ENCODE measurements at places on chromosomes 2 and 18.
A peak's percentile ranks its signal among the peaks of the same experiment; 100 is the strongest.

DNA sequence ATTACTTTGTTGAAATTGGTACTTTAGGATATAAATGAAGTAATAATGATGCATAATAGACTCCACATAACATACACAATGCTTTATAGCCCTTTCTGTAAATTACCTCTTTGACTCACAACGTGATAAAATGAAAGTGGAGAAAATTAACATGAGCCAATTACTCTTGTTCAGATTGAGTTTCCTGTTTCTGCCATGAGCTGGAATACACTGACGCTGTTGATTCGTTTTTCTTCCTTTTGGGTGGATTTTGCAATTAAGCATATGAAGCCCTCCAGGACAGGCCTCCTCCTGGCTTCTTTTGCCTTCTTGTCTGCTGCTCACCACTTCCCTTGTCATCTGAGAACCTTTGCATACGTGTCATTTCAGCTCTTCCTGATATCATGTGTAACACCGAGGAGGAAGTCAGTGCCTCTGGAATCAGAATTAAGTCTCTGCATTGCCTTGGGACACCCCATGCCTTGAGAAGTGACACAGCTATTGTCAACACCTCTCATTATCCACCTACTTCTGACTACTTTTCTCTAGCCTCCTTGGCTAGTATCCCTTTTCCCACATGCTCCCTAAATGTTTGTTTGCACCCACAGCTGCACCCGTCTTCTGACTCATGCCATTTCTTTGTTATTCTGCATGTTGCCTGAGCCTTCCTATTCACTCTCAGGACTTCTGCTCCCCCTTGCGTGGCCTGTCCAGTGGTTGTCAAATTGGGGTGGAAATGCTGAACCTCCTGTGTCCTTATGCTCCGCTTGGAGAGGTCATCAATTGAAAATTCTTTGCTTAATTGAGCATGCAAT is 134.1 kb downstream of the FMNL2 start:
- peak; percentile 78 for DNase-seq

DNA sequence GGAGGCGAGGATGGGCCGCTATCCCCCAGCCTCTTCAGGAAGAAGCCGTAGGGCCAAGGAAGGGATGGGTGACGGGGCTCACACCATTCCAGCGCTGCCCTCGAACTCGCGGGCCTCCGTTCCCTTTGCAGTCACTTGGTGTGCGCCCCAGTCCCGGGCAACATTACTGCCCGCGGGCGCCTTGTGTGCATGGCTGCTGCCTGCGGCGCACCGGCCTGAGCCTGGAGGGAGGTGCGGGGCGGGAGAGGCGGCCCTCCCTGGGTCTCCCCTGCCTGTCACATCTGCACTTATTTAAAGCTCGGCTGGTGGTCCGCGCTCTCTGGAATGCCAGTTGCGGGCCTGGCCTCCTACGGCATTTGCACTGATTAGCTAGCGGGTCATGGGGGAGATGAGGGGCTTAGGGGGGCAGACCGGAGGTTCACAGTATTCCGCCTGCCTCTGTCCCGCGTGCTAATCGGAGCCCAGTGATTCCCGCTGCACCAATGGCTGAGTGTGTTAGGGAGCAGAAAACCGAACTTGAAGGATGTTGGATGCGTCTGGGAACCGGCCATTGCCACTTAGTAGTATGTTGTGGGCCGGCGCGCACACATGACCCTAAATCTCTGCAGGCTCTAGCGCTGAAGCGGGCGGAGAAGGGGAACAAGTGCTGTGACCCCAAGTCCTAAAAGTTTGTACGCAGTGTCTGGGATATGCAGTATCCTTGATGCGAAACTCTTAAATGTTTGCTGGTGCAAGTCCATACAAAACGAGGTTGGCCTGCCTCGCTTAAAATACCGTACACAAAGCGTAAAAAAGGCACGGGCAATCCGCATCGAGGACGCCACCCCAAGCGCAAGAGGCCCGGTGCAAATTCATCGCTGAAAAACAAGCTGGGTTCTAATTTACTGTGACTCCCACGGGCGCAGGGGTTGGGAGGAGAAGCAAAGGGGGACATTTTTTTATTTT is 161.2 kb upstream of the SIX2 start:
- DNase-seq: no peak

- DNase-seq: no peak
Observed at GRCh38 chr2:101951296-101951695, 40.5 kb upstream of the IL1R2 start.

DNA sequence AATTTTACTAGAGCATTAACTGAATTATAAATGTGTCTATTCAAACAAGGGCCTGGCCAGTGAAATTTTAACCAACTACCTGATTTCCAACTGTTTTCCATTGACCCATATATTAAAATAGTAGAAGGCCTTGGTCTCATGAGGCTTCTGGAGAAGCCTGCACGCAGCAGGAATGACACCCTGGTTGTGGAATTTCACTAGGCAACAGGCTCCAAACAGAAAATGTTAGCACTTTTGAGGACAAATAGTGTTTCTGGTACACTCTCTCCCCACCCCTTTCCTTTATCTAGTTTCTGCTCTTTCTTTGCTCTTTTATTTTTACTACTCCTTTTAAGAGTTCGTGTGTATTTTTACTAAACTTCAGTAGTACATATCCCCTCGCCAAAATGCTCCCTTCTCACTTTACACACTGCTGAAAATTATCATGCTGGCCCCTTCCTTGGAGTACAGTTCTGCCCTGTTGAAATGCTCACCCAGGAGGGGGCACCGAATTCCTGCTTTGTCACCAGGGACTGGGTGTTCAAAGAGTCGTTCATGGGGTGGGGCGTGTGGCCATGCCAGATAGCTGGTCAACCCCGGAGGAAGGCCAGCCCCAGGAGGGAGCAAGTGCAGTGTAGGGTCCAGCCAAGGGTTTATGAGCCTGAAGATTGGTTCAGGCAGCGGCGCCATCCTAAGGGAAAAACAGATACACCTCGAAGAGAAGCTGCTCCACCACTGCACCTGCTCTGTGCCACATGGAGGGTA is 22.1 kb upstream of the COL6A3 start:
- DNase-seq: no peak

- DNase-seq: peak; percentile 37
Observed at GRCh38 chr2:212538305-212539071, at the start of gene ERBB4. TSS of gene ERBB4 (minus strand) at chr2:212538802. CDS start at chr2:212538530, 272 bp downstream.

DNA sequence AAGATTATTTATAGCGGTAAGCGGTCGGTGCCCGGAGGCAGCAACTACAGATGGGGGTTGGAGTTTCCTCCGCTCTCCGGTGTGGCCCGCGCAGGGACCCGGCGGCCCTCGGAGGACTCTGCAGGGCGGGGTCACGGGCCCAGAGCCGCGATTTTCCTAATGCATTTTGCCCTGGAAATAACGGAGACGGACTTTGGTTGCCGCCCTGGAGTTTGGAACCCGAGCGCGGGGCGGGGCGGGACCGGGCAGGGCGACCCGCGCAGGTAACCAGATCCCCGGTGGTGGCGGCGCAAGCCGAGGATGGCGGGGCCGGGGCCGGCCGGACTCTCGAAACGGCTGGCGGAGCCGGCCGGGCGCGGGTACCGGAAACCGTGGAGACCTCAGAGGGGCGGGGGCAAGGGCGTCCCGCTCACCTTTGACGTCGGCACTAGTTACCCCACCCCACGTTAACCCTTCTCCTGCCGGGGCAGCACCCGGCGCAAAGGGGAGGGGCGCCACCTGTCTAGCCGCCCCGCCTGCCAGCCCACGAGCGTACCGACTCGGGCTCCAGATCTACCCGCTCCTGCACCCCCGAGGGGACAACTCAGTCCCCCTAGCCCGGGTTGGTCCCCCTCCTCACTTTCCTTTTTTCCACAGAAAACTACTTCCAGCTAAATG is 2.9 kb downstream of the CYP26B1 start:
- peak; percentile 17 for DNase-seq

- no peak for DNase-seq
Observed at GRCh38 chr2:70073493-70073892, 13.8 kb upstream of the PCBP1 start.

DNA sequence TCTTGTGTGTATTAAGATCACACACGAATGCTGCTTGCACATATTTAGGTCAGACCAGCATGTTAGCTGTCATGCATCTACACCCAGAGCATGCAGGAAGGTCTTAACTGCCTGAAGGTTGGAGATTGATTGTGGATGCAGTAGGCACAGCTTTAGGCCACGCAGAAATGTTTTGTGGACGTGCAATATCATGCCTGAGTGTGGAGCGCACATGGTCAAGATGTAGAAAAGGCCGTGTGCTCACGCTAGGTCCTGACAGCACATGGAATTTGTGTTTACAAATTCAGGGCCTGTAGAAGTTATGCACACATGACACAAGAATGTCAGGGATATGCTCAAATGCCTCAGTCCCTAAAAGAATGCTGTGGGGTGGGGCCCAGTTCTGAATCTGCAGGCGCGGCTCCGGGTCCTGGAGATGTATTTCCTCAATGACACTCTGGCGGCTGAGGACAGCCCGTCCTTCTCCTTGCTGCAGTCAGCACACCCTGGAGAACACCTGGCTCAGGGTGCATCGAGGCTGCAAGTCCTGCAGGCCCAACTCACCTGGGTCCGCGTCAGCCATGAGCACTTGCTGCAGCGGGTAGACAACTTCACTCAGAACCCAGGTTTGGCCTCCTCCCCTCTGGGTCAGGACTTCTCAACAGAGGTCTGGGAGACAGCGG is 27.9 kb downstream of the MARCO start:
- no peak for DNase-seq

DNA sequence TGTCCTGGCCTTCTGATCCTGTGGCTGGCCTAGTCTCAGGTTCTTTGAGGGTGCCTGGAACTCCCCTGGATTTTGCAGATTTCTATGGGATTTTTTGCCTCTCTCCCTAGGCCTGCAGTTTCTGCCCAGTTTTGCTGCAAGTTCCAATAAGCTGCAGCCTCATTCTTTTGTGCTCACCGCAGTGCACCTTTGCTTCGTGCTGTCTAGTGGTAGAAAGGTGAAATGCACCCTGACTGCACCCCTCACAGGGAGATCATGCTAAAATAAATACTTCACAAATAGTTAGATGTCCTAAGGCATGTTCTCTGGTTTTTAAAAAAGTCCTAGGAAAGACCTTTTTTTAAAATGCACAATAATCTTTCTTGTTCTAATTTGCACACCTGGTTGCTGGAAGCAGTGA is 72.5 kb downstream of the GNAL start:
- DNase-seq: no peak

GRCh38 chr2:215401896-215402379 is 33.9 kb downstream of the FN1 start:
- DNase-seq: no peak

DNA sequence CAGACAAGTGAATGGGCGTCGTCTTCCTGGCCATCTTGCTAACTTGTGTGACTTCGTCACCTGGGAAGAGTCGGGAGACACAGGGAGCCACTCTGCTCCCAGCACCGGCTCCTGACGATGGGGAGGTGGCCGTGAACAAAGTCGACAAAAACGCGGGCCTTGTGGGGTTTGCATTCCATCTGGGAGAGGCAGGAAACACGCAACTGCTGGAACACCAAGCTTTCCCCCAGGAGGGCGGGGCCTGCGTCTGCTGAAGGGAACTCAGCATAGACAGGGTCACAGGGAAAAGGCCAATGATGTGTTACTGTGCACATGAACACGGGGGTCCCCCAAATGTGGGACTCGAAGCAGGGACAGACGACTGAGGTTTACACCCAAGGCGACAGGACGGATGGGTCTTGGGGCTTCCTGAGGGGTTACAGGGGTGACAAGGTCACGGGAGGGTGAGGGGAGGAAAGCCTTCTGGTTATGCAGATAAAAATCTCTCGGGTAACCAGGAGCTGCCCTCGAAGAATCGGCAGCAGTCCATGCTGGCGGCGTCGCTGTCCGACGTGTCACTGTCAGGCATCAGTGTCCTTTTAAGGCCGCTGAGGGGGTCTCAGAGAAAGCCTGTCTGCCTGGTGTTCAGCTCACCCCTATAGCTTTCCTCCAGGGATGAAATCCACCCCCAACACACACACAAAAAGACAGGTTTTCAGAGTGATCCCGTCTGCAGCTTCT is 28.2 kb upstream of the PRLH start:
- no peak for DNase-seq

GRCh38 chr2:29603341-29603740 is 318.0 kb downstream of the ALK start:
- DNase-seq: no peak

- no peak for DNase-seq
Observed at GRCh38 chr2:150168595-150169236, 318.8 kb downstream of the RND3 start.

DNA sequence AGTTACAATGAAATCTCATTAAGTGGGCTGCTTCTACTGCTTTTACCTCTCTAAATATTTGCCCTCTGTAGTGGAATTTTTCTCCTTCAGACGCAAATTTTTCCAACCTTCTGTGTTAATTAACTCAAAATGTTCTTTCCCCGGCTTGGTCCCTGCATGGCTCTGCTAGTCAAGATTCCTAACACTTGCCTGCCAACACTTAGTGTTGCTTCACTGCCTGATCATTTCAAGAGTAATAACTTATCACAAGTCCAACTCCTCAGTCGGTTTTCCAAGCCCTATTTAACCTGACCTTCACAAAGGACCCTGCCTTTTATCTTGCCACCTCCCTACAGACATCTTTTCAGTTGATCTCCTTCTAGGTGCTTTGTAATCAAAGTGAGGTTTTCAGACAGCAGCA is 142.7 kb downstream of the HRH4 start:
- no peak for DNase-seq

GRCh38 chr2:165870346-165870745 is 76.3 kb upstream of the GALNT3 start:
- no peak for DNase-seq

DNA sequence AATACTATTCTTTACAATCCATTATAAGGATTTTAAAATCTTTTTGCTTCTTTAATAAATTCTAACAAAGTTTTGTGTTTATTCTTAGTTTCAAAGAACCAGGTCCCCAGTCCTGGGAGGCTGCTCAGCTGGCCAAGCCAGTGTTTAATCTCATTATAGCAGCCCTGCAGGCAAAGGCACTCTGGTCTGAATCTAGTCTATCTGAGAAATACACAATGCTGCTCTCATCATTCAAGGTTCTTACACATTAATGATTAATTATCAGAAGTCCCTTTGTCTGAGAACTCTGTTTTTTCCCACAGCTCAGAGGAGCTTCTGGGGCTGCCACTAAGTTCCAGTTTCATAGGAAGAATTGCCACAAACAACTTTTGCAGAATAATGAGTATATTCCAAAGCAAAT is 27.7 kb downstream of the KCTD18 start:
- no peak for DNase-seq

- DNase-seq: no peak
Observed at GRCh38 chr2:141555876-141556470, 574.8 kb downstream of the LRP1B start.

DNA sequence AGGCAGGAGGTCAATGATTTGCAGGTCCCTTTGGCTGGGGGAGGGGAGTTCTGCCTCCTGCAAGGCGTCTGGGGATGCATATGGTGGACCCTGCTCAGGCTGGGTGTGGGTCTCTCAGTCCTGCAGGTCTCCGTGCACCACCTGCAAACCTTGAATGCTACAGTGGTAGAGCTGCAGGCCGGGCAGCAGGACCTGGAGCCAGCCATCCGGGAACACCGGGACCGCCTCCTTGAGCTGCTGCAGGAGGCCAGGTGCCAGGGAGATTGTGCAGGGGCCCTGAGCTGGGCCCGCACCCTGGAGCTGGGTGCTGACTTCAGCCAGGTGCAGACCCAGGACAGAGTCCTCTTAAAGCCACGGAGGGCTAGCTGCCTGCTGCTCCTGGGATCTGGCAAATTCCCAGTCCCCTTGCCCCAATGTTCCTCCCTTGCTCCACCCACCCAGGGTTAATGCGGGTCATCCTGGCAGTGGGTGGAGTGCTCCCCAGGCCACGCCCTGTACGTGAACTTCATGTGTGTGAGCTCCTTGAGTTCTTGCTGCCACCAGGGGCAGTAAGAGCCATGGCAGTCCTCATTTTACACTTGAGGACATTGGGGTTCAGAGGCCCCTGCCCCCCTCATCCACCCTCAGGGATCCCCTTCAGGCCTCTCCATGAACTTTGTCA is 3.1 kb downstream of the PROM2 start:
- DNase-seq: no peak

- DNase-seq: no peak
Observed at GRCh38 chr18:2471523-2471922, 99.8 kb downstream of the METTL4 start.
